ENCODE measurements at places on chromosomes 2 and 18.

- no peak for DNase-seq
Observed at GRCh38 chr18:13278062-13278630, 59.6 kb downstream of the LDLRAD4 start.

- peak; percentile 86 for DNase-seq
Observed at GRCh38 chr2:189407281-189408209, 33.7 kb upstream of the WDR75 start.

DNA sequence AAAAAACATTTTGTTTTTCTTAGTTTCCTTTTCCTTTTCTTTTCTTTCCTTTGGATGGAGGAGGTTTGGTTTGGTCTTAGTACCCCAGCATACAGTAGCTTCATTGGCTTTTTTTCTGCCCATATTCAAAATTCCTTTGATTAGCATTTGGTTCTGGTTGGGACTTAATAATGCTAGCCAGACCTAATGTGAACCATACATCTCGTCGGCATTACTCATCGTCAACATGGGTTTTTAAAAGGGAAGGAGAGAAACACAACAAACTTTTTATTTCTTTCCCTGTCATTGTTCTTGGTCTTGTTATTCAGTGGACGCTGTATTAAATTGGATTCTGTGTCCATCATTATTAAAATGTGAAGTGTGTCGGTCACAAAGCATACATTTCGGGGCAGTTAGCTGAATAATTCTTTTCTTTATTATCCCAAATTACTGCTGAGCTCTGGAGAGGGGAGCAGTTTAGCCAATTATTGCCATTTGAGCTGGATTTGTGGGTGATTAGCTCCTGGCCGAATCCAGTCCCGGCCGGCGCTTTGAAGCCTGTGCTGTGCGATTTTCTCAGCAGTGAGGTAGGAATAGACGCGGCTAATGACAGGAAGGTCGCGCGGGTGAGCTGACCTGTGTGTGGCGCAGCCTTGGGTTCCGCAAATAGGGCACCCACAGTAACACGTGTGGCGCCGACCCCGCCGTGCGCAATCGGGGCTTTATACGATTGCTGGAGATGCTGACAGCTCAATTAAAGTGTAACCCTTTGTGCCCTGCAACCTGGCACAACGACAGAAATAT is 303.3 kb downstream of the GBX2 start:
- DNase-seq = peak; percentile 62

GRCh38 chr2:162123806-162124758 is 28.0 kb downstream of the GCG start:
- DNase-seq = peak; percentile 88

GRCh38 chr2:13628122-13628521 is 911.4 kb downstream of the TRIB2 start:
- DNase-seq = no peak

All from adipocyte (in vitro differentiated cells).